ENCODE measurements at places on chromosomes 11 and 22.

DNA sequence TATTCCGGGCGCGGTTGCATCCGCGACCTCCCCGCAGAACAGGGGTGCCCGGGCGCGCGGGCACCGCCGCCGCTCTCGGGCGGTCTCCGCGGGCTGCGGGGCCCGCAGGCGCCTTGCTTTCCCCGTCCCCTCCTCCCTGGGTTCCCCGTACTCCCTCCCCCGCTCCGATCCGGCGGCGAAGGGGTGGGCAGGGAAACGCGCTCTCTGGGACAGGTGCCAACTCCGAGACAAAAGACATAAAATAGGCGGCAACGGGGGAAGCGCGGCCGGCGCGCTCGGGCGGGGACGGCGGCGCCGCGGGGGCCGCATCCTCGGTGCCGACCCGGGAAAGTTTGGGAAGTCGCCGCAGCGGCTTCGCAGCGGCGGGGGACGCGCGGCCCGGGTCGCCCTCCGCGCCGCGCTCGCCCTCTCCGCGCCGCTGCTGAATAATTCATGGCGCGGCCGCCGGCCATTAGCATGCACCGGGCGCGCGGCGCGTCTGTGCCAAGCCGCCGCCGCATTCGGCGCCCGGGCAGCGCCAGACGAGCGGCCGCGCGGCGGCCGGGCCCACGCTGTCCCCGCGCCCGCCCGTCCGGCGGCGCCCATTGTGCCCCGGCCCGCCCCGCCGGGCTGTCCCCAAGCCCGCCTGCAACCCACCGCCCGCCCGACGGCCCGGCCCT lies 78.7 kb upstream of the PPARA start:
- DNase-seq: peak; percentile 97

- DNase-seq: peak; percentile 12
These were observed 108.7 kb upstream of the SNX19 start for GRCh38 chr11:131025020-131025419.

- peak; percentile 81 for DNase-seq
These were observed 20.8 kb upstream of the ZBED5 start for GRCh38 chr11:10878408-10879214.

- no peak for DNase-seq
These were observed 27.3 kb downstream of the ALX4 start for GRCh38 chr11:44282620-44283019.

GRCh38 chr11:68293708-68294107 lies 18.7 kb upstream of the LRP5 start:
- no peak for DNase-seq

- no peak for DNase-seq
These were observed 121.2 kb downstream of the NCAM1 start for GRCh38 chr11:113082341-113082955.

GRCh38 chr11:74634537-74634936 lies 42.2 kb downstream of the POLD3 start:
- peak; percentile 57 for DNase-seq

DNA sequence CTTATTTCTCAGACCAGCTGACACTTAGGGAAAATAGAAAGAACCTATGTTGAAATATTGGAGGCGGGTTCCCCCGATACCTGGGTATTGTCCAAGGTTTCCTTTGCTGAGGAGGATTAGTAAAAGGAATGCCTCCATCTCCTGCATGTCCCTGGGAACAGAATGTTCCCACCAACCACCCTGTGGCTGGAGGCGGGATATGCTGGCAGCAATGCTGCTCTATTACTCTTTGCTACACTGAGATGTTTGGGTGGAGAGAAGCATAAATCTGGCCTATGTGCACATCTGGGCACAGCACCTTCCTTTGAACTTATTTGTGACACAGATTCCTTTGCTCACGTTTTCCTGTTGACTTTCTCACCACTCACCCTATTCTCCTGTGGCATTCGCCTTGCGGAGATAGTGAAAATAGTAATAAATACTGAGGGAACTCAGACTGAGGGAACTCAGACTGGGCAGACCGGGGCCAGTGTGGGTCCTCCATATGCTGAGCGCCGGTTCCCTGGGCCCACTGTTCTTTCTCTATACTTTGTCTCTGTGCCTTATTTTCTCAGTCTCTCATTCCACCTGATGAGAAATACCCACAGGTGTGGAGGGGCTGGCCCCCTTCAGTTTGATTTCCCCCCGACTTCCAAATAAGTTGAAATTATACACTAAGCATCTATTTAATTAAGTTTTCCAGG lies 32.1 kb downstream of the IGLL1 start:
- DNase-seq: no peak

- DNase-seq: peak; percentile 54
These were observed 55.7 kb downstream of the ATM start for GRCh38 chr11:108278546-108278945.

DNA sequence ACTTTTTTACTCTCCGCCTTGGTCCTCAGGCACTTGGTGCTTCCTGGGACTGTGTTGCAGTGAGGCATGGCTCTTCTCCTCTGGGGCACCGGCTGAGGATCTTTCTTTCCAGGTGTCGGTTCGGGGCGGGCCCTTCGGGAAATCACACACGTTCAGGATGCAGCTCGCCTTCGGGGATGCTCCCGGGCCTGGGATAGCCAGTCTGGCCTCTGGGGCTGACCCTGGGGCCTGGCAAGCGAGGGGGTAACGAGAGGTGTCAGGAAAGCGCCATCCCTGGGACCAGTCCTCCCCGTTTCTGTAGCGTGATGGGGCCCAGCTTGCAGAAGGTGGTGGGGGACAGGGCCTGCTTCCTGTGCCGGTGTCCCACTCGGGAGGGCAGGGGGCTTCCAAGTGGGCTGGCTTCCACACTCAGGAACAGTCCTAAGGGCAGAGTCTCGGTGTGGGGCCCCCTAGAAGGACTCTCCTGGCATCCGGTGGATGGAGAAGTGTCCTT lies 53.6 kb downstream of the LRP5 start:
- no peak for DNase-seq

- no peak for DNase-seq
These were observed 19.4 kb downstream of the PIWIL4 start for GRCh38 chr11:94586546-94586945.

- no peak for DNase-seq
These were observed 7.3 kb downstream of the NEAT1 start for GRCh38 chr11:65429724-65430405.

DNA sequence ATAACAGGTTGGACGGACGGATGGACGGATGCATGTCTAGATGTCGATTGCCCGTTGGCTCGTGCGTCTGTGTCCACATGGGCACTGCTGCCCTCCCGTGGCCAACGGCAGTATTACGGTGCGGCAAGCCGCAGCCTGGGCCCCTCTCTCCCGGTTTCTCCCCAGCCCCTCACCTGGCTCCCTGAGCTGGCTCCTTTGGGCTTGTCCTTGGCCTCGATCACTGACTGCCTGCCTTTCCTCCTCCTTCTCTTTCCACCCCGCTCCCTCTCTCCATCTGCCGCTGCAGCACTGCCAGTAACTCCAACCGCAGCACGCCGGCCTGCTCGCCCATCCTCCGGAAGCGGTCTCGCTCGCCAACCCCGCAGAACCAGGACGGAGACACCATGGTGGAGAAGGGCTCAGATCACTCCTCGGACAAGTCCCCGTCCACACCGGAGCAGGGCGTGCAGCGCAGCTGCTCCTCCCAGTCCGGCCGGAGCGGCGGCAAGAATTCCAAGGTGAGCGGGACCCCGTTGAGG lies 77.3 kb downstream of the SCN3B start:
- DNase-seq: peak; percentile 72

DNA sequence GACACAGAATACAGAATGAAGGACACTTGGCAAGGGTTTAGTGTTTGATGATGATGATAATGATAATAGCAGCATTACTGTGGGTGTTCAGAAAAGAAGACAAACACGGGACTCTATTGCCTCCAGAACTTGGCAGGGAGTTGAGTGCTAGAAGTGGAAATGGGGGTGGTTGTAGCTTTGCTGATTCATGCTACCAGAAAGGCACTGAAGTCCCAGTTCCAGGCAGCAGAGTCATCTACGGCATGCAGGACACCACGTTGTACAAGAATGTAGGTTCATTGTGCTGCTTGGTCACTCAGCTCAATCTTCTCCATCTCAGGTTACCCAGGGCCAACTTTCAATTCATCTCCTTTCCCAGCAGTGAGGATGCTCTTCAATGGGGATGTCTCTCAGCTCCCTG lies 115.7 kb downstream of the NTM start:
- DNase-seq: no peak
